Effector CD8-positive, alpha-beta T cell (primary cell): ENCODE measurements at places on chromosomes 13 and 19.

DNA sequence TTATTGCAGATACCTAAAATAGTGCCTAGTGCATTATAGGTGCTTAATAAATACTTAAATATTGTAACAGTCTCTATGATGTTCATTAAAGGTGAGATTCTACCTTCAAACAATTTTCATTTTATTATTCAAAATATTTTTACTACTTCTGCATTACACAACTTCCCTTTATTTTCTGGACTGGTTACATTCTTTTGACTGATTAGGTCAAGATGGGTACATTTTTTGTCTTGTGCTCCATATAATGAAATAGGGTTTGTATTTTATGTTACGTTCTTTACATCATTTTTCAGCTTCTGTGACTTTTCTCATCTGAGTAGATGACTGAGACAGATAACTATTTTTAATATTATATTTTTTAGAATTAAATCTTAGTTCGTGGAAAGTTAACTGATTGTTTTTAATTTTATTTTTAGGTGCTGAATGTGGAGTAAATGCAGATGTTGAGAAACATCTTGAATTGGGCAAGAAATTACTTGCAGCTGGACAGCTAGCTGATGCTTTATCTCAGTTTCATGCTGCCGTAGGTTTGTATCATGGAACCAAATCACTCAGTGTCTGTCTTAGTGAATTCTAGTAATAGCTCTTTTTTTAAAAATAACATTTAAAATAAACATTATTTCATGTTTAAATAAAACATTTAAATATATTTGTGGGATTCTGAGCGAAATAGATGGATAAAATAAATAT lies 32.0 kb downstream of the DNAJC3 start:
- DNase-seq: no peak

DNA sequence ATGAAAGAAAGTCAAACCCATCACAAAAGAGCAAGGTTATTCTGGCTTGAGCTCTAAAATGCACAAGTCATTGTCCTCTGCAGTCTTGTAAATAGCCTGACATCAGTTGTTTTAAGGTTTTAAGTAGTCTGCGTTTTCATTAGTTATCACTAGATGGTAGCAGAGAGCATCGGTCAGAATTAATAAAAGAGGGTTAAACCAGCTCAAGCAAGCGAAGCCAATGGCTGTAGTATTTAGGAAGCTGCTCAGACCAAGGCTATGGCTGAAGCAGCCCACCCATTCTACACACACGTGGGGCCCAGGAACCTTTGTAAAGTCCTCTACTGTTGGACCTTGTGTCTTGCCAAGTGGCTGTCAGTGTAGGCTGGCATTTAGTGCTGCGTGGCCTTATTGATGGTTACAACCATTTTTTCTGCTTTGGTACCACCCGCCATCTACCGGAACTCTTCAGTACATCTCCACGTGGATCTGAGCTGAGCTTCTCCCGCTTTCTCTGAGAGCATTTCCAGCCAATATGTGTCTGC lies 13.3 kb upstream of the ZNF57 start:
- no peak for DNase-seq

DNA sequence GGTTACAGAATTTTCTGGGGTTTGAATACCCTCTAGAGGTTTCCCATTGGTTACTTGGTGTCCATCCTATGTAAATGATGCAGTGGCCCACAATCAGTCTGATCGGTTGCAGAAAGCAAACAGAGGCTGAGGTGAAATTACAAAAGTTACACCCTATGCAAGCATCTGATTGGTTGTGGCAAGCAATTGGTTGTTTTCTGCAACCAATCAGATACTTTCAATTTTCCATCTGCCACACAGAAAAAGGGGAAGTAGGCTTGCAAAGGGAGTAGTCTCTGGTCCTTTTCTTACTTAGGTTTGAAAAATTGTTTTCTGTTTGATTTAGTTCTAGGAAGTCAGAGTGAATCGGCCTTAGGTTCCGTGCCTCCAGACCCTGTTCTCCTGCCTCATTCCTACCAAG lies 93.1 kb downstream of the WTIP start:
- DNase-seq: no peak

DNA sequence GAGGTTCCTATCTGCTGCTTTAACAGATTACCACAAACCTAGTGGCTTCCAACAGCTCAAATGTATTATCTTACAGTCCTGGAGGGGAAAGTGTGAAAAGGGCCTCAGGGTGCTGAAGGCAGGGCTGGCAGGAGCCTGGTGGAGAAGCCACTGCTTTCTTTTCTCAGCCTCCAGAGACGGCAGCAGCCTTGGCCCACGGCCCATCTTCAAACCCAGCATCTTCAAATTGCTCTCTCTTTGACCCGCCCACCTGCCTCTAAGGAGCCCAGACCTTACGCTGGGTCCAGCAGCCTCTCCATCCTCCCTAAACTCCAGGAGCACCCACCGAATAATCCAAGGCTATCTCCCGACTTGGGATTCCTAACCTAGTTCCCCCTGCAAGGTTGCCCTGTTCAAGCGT lies 35.6 kb downstream of the C13orf46 start:
- DNase-seq: no peak

DNA sequence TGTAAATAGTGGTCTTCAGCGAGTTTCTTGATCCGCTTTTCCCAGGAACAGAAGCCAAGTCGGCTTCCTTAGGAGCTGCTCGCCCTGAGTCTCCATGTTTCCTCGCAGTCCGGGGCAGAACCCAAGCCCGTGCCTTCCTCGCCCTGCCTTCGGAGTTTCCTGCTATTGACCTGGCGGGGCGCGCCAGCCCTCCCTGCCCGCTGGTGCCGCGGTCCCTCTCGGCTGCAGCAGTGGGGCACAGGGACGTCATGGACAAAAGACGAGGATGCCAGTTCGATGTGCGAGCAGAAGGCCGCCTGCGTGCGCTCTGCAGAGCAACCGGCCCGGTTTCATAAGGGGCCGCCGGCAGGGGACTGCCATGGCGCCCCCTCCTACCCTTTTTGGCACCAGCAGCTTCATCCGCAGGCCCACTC lies 156.6 kb downstream of the TM9SF2 start:
- DNase-seq: peak; percentile 17

DNA sequence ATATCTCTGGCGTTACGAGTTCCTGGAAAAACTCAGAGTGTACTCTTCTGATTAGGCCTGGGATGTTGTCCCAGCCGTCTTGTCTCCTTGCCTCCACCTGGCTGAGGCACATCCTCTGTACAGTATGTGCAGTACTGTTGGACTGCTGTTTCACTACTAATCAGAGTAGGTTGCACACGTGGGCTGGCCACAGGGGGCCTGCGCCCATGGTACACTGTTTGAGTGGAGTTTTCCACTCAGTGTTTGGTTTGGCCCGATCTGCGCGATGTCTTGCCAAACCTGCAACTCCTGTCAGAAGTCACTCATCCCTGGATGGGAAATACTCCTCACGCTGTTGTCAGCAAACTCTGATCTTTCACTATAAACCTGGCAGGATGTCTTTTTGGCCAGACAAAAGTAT lies 189.6 kb upstream of the CSNK1A1L start:
- DNase-seq: no peak

DNA sequence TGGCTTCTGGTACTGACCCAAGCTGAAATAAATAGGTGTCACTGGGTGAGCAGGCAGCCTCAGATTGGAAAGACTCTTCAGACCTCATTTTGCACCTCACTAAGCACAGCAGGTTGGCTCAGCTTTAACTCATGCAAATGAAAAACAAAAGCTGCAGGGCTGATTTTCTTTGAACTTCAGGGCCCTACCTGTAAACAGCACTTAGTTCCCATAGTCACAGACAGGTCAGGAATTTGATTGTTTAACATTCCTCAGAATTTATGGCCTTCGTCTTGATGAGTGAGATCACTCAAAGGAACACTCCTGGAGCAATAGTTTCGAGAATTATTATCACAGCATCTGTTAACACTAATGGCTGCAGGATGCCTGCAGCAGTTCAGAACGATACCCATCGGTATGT lies 718.5 kb downstream of the EFNB2 start:
- no peak for DNase-seq

GRCh38 chr19:15288146-15288963 lies 44.0 kb downstream of the BRD4 start:
- DNase-seq: no peak

DNA sequence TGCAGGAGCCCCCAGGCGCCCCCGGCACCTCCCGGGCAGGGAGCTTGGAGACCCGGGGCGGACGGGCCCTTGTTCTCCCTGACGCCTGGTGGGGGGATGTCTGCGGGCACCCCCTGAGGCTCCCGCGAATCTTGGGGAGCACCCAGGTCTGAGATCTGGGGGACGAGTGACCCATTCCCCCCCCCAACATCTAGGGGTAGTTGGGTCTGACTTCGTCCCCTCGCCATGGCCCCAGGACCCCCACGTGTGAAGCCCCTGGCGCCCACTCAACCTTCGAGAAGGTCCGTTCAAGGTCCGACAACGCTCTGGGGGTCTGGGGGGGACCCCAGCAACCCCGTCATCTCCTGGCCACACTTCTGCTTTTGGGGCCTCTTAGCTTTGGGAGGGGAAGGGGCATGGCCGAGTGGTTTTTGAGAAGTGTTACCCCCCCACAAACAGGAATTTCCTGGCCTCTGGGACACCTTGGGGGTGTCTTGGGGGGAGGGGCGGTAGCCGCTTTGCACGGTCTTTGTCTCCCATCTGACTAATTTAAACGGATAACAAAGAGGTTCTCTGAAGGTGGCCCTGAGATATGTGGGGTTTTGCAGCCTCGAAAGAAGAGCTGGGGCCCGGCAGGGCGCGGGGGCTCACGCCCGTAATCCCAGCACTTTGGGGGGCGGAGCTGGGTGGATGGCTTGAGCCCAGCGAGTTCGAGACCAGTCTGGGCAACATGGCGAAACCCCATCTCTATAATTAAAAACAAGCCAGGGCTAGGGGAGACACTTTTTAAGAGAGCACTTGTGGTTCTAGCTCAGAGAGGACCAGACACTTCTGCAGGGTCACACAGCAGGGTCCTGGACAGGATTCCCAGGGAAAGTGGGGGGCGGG lies 608 bp downstream of the CNN2 start:
- DNase-seq: no peak

- no peak for DNase-seq
Measured at GRCh38 chr13:79593121-79593520, 112.2 kb downstream of the NDFIP2 start.

- no peak for DNase-seq
Measured at GRCh38 chr13:105665284-105665683, 870.2 kb downstream of the EFNB2 start.

- no peak for DNase-seq
Measured at GRCh38 chr13:111562716-111563115, 242.3 kb downstream of the TEX29 start.

- no peak for DNase-seq
Measured at GRCh38 chr19:44955505-44956439, 592 bp downstream of the CLPTM1 start.

- no peak for DNase-seq
Measured at GRCh38 chr13:45269204-45269603, 68.4 kb upstream of the KCTD4 start.

DNA sequence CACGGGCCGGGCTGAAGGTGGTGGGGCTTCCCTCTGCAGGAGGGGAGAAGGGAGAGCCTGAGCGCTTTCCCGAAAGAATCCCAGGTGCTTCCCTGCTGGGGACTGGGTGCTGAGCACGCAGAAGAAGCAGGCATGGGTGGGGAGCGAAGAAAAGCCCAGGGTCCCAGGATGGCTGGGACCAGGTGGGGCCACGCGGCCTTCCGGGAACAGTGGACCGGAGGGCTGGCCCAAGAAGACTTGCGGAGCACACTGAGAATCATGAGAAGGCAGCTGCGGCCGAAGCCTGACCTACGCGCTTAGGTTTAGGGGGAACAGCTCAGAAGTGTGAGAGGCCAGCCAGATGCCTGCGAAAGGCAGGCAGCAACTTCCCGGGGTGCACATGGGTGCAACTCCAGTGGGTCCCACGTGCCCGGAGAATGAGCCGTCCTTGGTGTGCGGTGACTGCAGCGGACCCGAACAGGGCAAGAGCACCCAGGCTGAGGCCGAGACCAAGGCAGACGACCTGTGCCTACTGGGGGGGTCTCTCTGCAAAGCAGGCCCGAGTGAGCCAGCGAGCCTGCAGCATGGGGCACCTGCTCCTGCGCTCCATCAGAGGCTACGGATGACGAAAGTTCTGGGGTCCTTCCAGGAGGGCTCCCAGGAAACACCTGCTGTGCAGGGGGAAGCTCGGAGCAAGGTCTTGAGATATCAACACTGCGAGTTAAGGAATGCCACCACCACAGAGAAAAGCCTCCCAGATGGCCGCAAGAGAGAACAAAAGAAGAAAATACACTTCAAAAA lies 52.4 kb downstream of the MLLT1 start:
- no peak for DNase-seq

DNA sequence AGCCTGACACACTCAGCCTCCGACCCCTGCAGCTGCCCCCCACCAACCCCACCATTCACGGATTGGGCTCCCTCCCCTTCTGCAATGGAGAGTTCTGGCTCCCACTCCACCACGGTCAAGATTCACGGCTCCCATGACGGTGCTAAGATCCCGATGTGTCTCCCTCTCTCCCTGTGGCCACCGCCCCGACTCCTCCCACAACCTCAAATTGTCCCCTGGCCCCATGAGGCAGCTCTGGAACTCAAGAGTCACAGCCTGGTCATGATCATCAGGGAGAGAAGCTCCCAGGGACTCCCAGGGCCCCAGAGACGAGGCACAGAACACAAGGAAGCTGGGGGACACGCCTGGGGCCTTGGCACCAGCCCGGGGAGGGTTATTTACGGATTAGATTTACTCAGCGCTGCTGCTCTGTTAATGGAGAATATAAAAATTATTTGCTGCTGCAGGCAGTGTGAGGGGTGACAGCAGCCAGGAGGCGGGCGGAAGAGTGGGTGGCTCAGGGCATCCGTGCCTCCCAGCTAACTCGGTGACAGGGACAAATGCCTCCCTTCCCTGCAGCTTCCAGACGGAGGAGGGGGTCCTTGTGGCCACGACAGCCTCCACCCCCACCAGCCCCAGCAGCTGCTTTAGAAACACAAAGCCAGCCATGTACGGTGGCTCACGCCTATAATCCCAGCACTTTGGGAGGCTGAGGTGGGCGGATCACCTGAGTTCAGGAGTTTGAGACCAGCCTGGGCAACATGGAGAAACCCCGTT lies 184.2 kb downstream of the PTPRS start:
- no peak for DNase-seq

GRCh38 chr19:5677136-5677535 lies 3.2 kb downstream of the MICOS13 start:
- DNase-seq: no peak

DNA sequence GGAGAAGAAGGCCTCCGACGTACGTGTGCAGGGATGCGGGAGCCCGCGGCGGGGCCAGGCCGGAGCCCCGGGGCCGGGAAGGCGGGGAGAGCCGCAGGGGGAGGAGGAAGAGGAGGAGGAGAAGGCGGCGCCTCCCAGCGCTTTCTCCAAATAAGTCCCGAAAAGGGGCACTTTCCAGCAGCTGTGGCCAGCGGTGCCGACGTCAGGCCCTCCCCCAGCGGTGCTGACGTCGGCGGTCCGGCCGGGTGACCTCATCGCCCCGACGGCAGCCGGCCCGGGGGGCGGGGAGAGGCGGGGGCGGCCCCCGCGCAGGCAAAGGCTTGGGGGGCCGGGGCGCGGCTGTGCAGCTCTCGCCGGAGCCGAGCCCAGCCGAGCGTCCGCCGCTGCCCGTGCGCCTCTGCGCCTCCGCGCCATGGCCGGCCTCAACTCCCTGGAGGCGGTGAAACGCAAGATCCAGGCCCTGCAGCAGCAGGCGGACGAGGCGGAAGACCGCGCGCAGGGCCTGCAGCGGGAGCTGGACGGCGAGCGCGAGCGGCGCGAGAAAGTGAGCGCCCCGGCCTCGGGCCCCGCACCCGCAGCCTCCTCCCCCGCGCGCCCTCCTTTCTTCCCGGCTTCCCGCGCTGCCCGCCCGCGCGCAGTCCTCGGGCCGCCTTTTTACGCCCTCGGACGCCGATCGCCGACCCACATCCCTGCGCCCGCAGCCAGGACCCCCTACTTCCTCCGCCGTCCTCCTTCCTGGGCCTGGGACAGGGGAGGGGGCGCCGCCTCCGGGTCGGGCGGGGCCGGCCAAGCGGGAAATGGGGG lies at the start of gene TPM4:
TPM4 (plus strand) TSS at position 342 of the 804 bp plus-strand sequence; CDS start at position 413, 71 bp downstream.
- peak; percentile 71 for DNase-seq
